ENCODE measurements at places on chromosomes 2 and 18. TPM values are rescaled to one million over a fixed set of nuclear protein-coding genes. Genes with fewer than 3 reads are reported as not detected.

GRCh38 chr18:3689091-3689490, 239.1 kb downstream of the TGIF1 start:
- DNase-seq: no peak

DNA sequence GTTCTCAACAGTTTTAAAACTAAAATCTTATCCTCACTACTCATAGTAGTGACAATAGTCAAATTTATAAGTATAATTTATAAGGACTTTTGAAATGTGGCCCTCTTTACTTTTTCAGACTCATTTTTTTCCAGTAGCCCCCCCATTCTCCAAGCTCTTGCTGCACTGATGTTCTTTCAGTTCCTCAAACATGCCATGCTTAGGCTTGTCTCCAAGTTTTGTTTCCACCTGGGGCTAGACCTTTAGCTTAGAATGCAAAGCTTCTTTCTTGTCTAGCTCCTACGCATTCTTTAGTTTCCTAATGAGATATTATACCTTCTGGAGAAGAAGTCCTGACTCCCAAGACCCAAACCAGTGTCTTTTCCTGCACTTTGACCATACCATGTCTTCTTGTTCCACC, 222.6 kb downstream of the NOL4 start:
- no peak for DNase-seq

- DNase-seq: no peak
Measured at GRCh38 chr2:1656326-1656960, 87.9 kb downstream of the PXDN start.

DNA sequence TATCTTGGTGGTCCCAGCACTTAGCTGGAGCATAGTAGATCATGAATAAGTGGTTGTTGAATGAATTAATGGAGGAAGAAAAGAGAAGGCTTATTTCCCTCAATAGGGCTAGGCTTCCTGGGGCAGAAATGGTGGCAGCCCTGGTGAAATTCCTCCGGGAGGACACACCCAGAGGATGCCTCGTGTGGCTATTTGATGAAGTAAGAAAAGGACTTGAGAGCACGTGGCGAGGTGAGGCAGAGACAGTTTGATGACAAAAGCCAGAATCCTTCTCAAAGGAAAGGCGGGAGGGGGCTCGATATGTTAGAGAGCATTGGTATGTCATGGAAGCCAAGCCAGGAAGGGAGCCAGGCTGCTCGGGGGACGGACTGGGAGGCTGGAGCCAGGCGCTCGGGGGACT, 14.7 kb downstream of the FAM228A start:
- DNase-seq: no peak

- no peak for DNase-seq
Measured at GRCh38 chr2:10447300-10447894, 730 bp downstream of the ODC1 start.

GRCh38 chr2:55842046-55842445, 81.5 kb downstream of the EFEMP1 start:
- DNase-seq: no peak

The POTEJ gene
- not detected for total RNA-seq

The MYOM1 gene
- 63.8 TPM for total RNA-seq

The PTPRM gene
- 98.9 TPM for total RNA-seq
